ENCODE measurements at places on chromosomes 2 and 18. TPM values are rescaled to one million over a fixed set of nuclear protein-coding genes. Genes with fewer than 3 reads are reported as not detected.

The MYL1 gene
- total RNA-seq, result not detected

The MATN3 gene
- total RNA-seq, result not detected

The STK39 gene
- total RNA-seq, result 37.1 TPM

The ZBTB14 gene
- 29.4 TPM for total RNA-seq

DNA sequence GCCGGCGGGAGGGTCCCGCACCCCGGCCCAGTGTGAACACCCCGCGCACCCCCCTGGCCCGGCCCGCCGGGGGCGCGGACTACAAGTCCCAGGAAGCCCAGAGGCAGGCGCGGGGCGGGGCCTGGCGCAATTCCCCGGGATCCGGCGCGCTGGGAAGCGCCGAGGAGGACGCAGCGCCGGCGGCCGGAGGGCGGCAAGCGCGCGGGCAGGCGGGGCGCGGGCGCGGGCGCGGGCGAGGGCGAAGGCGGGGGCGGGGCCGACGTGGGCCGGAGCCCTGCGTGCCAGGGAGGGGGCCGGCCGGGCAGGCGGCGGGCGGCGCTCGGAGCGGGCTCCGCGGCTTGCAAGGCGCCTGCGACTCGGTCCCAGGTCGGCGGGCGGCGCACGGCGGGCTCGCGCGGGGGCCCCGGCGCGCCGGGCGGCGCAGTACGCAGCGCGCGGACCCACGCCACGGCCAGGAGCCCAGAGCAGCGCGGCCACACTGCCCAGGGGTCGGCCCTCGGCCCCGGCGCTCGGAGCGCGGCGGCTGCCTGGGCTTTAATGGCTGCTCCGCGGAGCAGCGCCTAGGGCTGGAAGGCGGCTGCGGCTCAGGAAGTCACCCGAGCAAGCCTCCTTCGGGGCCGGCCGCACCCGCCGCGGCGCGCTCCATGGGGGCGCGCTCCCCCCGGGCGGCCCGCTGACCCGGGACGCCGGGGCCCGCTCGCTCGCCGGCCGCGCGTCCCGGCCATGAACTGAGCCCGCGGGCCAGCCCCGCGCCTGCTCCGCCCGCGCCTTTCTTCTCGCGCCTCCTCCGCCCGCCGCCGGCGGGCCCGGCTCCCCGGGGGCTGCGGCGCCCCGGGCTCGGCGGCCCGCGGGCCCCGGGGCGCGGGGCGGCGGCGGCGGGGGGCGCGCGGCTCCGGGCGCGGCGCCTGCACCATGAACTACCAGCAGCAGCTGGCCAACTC, at the start of gene AGAP1:
Gene AGAP1 (plus strand): TSS at position 269 of the 941 bp plus-strand sequence.
- peak within 1 kb of the TSS; percentile 91 for H3K4me3 ChIP-seq
- peaks cover 5% of the 10 kb centered on the region for H3K4me1 ChIP-seq
- peaks cover 3% of the 10 kb centered on the region for H3K36me3 ChIP-seq
- H3K27ac ChIP-seq, result no peak within 1 kb of the TSS
- peaks cover 67% of the 10 kb centered on the region for H3K27me3 ChIP-seq
- DNase-seq, result peak; percentile 19

- no peak overlapping the region for H3K27ac ChIP-seq
- DNase-seq, result no peak
Observed at GRCh38 chr2:138652378-138652777, 127.8 kb downstream of the NXPH2 start.

DNA sequence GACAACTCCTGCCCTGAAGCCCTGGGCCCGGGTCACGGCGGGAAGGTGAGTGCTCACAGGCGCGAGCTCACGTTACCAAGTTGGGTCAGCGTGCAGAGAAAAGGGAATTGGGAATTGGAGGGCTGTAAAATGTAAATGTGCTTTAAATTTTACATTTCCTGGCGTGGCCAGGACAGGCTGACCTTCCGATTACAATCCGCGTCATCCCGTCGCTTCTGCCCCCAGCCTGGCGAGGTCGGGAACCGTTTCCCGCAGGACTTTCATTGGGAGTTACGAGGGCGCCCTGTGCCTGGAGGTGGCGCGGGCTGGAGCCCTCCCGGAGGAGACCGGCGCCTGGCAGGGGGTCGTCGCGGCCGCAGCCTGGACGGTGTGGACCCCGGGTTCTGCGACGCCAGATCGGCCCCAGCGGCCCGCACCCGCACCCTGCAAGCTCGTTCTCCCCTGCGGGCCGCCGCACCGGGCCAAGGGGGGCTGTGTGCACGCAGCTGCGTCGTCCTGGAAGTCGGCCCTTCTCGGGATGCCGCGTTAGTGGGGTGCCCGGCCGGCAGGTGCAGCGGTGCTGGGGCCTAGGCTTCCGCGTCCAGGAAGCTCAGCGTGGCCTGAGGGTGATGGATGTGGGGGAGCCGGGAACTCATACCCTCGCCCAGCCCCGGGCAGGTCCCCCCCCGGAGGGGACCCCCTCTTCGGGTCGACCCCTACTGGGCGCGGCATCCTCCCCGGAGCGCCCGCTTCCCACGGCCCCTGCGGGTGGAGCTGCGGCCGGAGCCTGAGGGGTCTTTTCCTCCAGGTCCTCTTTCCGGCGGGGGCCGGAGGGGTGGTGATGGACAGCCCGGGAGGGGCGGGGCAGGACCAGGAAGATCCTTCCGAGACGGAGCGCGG, 63.9 kb downstream of the LRRFIP1 start:
- H3K4me1 ChIP-seq, result peaks cover 71% of the 10 kb centered on the region
- no peak overlapping the region for H3K27ac ChIP-seq
- DNase-seq, result peak; percentile 56
- H3K27me3 ChIP-seq, result no peaks in the 10 kb centered on the region

DNA sequence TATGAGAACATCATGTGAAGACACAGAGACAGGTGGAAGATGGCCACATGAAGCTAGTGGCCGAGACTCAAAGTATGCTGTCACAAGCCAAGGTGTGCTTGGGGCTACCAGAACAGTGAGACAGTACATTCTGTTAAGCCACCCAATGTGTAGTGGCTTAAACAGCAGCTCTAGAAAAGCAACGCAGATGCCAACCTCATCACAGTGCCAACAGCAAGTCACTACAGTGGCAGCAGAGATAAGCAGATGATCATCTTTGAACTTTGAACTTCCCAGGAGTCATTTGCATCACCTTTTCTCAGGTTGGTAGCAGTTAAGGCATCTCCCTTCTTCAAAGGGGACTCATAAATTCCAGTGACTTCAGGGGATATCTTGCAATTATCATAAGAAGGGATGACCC, 394.4 kb downstream of the LRP1B start:
- H3K4me3 ChIP-seq, result no peak overlapping the region
- H3K36me3 ChIP-seq, result no peaks in the 10 kb centered on the region
- H3K4me1 ChIP-seq, result no peaks in the 10 kb centered on the region
- no peak for DNase-seq
- H3K27me3 ChIP-seq, result no peaks in the 10 kb centered on the region

DNA sequence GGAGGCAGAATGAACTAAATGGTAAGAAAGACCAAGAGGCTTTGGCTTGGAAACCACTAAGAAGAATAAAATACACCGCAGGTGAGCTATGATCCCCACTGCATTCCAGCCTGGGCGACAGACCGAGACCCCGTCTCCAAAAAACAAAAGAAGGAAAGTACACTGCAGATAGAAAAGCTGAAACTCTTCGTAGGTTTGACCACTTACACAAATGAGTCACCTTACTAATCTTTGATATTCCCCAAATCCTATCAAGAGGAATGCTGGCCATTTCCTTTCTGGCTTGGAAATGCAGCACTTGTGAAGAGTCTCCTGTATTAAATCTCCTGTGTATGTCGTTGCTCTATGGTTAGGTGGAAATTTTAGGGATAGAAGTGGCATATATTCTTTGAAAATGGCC, 108.8 kb downstream of the MTCL1 start:
- no peaks in the 10 kb centered on the region for H3K4me1 ChIP-seq
- H3K27ac ChIP-seq, result no peak overlapping the region

DNA sequence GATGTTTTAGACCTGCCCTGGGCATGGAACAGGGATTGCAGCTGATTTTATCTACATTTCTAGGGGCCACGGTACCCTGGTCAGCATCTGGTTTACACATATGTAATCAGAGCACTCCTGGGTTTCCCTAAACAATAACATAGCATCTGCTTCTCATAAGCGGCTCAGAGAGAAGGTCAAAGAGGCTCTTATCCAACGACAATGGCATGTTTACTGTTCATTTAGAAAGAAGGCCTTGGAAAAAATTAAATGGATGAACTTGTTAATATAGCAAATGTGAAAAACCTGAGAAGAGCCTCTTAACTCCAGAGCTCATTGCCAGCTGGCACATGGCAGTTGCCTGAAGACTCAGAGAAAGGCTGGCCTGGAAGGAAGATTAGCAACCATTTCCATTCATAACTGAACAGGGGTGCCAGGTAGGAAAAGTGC, 202.8 kb upstream of the THUMPD2 start:
- no peak overlapping the region for H3K4me3 ChIP-seq
- no peak overlapping the region for H3K27ac ChIP-seq
- no peaks in the 10 kb centered on the region for H3K4me1 ChIP-seq
- DNase-seq, result no peak

DNA sequence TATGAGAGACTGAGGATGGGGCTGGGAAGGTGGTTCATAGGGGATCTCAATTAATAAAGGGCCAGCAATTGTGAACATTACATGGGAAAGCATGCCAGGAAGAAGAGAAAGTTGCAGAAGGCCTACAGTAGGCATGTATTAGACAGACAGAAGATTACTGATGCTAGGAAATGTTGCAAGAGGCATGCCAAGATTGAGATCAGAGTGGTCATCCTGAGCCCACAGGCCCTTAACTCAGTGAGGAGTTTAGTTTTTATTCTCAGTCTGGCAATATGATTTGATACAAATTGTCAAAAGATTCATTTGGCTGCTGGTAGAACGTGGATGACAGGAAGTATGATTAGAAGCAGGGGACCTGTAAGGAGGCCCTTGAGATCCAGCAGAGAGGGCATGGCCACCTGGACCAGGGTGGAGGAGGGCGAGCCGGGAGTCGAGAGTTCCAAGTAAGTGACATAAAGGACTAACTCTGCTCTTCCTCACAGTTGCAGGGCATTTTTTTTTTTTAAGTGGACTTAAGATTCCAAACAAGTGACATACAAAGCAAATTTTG, 54.9 kb downstream of the EPHA4 start:
- no peak overlapping the region for H3K4me3 ChIP-seq
- DNase-seq, result peak; percentile 20
- H3K27ac ChIP-seq, result no peak overlapping the region
- H3K4me1 ChIP-seq, result no peaks in the 10 kb centered on the region

DNA sequence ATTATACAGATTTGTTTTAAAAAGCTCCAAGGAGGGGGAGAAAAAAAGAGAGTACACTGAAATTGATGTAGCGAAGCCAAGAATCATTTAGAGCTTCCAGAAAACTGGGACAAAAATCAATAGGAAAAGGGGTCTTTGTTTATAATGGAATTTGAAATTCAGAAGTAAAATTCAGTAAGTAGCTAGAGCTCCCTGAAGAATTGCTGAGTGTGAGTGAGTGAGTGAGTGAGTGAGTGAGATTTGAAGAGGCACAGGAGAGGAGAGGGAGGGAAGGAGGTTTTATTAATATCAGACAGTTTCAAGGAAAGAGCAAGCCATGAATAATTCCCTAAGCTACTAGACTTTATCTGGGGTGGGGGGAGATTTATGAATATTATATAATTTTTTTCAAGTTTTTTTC, 60.7 kb upstream of the ARHGAP28 start:
- H3K27ac ChIP-seq, result no peak overlapping the region
- no peaks in the 10 kb centered on the region for H3K36me3 ChIP-seq
- DNase-seq, result no peak
- no peaks in the 10 kb centered on the region for H3K4me1 ChIP-seq
- H3K4me3 ChIP-seq, result no peak overlapping the region
- no peaks in the 10 kb centered on the region for H3K27me3 ChIP-seq

DNA sequence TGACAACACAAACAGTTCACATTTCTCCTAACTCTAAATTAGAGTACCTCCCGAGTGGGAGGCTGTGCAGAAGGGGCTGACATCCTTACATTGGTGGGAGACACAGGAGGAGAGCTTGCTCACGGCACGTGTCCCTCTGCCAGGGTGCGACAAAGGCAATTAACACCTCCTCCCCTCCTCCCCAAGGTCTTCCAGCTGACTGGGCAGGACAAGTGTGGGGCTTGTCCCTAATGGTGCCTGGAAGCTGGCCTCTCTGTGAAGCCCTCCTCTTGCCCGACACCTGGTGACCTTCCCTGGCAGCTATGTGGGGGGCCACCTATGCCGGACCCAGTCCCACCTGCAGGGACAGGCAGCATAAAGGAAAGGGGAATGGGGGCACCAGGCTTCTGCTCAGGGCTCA, 57.0 kb downstream of the FAM168B start:
- no peak for DNase-seq
- H3K27me3 ChIP-seq, result peaks cover 12% of the 10 kb centered on the region
- no peak overlapping the region for H3K4me3 ChIP-seq
- peaks cover 17% of the 10 kb centered on the region for H3K4me1 ChIP-seq
- H3K36me3 ChIP-seq, result no peaks in the 10 kb centered on the region
- H3K27ac ChIP-seq, result no peak overlapping the region

- peaks cover 15% of the 10 kb centered on the region for H3K27me3 ChIP-seq
- no peak overlapping the region for H3K27ac ChIP-seq
- peaks cover 9% of the 10 kb centered on the region for H3K4me1 ChIP-seq
- DNase-seq, result no peak
- H3K4me3 ChIP-seq, result no peak overlapping the region
Observed at GRCh38 chr2:20563833-20564232, 87.1 kb downstream of the HS1BP3 start.

DNA sequence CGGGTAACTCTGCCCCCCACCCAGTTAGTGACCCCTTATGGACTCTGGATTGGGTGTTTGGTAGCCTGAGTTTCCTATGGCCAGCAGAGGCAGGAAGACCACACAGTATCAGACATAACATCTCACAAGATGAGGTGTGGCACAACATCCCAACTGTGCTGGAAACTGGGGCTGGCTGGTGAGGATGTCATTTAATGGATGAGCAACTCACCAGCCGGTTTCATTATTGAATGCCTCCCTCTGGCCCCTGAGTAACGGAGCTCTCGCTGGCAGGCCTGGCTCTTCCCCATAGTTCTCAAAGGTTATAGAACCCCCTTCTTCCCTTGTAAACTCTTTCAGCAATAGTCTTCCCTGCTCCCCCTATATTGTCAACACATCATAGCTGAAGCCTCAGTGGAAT, 195.0 kb downstream of the BCL11A start:
- no peak for DNase-seq
- H3K36me3 ChIP-seq, result no peaks in the 10 kb centered on the region
- peaks cover 14% of the 10 kb centered on the region for H3K4me1 ChIP-seq
- no peak overlapping the region for H3K27ac ChIP-seq

- H3K27ac ChIP-seq, result no peak overlapping the region
- DNase-seq, result no peak
- peaks cover 8% of the 10 kb centered on the region for H3K27me3 ChIP-seq
Observed at GRCh38 chr2:29223851-29224692, 108.9 kb downstream of the CLIP4 start.

DNA sequence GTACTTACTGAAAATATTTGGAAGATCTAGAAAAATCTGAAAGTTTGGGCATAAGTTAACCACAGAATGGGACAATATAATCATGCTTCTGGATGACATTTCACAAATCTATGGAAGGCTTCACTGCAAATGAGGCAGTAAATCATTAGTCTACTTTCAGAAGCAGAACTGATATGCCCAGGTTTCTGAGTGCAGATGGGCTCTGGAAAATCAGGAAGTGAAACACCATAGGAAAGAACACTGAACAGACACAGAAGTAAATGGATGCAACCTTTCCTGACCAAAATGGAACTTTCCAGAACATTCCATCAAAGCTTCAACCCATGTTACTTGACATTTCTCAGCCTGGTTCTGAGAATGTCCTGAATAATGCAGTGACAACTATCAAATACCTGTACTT, 55.1 kb downstream of the KCNG3 start:
- H3K27me3 ChIP-seq, result no peaks in the 10 kb centered on the region
- H3K27ac ChIP-seq, result no peak overlapping the region
- DNase-seq, result no peak
- H3K4me3 ChIP-seq, result no peak overlapping the region
